ENCODE measurements at places on chromosomes 2 and 18.

GRCh38 chr2:72278046-72278445 lies 130.4 kb upstream of the CYP26B1 start:
- no peak for DNase-seq

- no peak for DNase-seq
These were observed 40.5 kb downstream of the MYO7B start for GRCh38 chr2:127575941-127576432.

- DNase-seq: no peak
These were observed 491.0 kb downstream of the CDH2 start for GRCh38 chr18:27685807-27686412.

GRCh38 chr2:160657196-160657595 lies 163.6 kb upstream of the RBMS1 start:
- no peak for DNase-seq

- DNase-seq: no peak
These were observed 54.9 kb downstream of the ANTXR1 start for GRCh38 chr2:69067866-69068265.

- no peak for DNase-seq
These were observed 126.4 kb downstream of the TXNL1 start for GRCh38 chr18:56511996-56512395.

DNA sequence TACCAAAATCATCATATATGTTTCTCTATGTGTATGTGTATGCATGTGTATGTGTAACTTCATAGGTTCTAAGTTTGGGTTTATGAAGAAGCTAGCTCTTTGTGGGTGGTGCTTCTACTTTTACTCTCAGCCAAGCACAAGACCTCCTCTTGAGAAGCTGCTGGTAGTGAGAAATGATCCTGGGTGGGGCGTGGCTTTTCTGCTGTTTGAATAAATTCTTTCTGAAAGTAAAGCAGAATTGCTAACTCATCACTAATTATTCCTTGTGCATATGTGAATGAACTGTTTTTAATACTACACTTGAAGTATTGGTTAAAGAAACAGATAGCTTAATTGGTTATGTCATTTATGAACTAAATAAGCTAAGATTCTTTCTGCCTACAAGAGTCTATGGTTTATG lies 7.6 kb upstream of the GAREM1 start:
- DNase-seq: no peak

DNA sequence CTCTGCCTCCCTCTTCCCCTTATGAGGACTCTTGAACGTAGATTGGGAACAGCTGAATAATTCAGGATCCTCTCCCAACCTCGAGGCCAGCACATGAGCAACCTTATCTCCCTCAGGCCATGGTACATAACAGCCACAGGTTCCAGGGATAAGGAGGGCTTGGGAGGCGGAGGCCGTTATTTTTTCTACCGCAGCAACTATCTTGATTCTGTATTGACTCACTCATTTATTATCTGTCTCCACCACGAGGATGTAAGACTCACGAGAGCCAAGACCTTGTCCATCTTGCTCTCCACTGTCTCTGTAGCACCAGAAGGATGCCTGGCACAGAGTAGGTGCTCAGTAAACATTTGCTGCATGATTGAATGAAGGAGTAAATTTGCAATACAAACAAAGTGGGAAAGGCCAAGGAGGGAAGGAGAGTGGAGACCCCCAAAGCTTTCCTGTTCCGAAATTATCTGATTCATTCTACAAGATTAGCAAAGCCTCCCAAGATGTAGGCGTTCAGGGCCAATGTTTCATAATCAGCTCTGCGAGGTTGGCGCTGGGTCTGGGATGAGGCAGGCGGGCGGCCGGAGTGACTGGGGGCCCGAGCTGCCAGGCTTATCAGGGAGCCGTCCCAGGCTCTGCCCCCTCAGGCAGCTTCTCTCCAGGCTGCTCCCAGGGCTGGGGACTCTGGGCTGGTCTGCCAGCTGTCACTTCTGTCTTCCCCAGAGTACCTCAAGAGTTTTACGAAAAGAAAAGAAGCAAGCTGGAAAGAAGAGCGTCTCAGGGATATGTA lies 31.6 kb downstream of the INPP5D start:
- no peak for DNase-seq

GRCh38 chr2:172072303-172072702 lies 13.0 kb upstream of the DLX1 start:
- no peak for DNase-seq

GRCh38 chr2:202122980-202123720 lies 50.1 kb downstream of the KIAA2012 start:
- DNase-seq: no peak

- DNase-seq: no peak
These were observed 55.1 kb downstream of the CFAP221 start for GRCh38 chr2:119599384-119599783.

GRCh38 chr2:217074576-217075255 lies 214.9 kb upstream of the TNP1 start:
- DNase-seq: no peak

DNA sequence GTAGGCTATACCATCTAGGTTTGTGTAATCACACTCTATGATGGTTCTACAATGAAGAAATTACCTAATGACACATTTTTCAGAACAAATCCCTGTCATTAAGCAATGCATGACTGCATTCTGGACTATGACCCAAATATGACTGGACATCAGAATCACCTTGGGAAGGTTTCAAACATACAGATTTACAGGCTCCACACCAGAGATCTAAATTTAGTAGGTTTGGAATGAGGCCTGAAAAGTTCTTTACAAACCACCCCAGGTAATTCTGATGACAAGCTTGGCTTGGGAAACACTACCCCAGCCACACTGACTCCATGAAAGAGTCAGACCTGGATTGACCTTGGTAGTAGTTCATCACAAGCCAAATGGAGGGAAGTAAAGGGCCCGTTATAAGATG lies 52.2 kb upstream of the NFE2L2 start:
- no peak for DNase-seq

- no peak for DNase-seq
These were observed 58.4 kb downstream of the SPIRE1 start for GRCh38 chr18:12599543-12599942.

DNA sequence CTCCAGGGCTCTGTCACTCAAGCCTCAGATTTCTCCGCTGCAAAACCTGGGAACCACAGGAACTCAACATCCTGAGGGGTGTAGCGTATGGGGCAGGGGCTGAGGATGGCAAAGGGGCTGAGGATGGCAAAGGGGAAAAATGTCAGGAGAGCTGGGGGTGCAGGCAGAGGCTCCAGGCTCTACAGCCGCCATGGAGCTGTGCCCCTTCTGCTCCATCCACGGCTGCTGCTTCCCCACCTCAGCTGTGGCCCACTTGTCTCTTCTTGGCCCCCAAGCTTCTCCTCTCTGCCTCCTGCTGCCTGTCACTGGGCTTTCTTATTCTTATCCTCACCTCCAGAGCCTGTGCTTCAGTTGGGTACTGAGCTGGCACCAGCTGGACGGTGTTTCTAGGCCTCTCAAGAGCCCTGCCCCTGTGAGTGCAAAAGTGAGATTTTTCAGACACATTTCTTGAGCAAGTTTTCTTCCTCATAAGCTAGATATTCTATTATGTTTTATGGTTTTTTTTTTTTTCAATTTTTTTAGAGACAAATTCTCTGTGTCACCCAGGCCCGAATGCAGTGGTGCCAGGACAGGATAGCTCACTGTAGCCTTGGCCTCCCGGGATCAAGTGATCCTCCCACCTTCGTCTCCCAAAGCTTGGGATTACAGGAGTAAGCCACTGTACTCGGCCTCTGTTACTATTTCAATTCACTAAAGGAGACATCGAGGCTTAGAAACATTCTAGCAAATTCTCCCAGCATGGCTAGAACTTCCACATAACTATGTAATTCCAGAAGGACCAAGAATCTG lies 49.0 kb downstream of the MARCO start:
- DNase-seq: peak; percentile 6

GRCh38 chr2:221050020-221050795 lies 521.9 kb downstream of the EPHA4 start:
- DNase-seq: no peak

GRCh38 chr2:209592106-209592505 lies 168.3 kb downstream of the MAP2 start:
- DNase-seq: no peak

- no peak for DNase-seq
These were observed 467.1 kb downstream of the SUCLG1 start for GRCh38 chr2:83991992-83992391.

- DNase-seq: no peak
These were observed 1037.2 kb upstream of the ACVR2A start for GRCh38 chr2:146807568-146808168.

DNA sequence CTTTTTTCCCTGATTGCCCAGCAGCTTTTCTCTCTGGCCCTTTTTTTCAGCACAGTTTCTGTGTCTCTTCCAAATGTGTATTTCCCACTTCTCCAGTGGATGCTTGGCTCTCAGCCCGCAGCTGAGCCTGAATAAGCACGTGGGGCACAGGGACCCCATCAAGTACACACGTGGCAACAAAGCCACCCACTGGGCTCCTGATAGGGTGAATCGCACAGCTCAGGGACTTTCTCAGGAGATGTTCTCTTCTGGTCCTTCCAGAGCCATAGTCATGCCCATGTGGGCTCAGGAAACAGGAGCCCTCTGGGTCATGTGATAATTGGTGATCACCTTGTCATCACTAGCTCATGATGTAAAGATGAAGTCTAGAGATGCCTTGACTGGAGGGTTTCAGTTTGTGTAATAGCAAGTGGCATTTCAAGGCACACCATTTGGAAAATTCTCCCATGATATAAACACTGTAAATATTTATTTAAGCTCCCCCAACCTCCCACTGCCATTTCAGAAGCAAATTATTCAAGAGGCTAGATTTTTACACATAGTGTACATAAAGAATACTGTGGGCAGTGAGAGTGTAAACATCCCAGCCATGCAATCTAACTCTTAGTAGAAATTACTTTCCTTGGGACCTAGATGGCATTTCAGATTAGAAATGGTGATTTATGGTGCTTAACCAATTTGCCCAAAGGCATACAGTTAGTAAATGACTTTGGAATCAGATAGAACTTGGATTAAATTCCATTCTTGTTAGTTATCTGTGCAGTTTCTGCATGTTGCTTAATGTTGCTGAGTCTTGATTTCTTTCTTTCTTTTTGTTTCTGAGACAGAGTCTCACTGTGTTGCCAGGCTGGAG lies 597.5 kb downstream of the SLC4A3 start:
- DNase-seq: no peak

GRCh38 chr2:9137379-9138150 lies 69.0 kb upstream of the ASAP2 start:
- peak; percentile 31 for DNase-seq

GRCh38 chr2:109346601-109347228 lies 217.7 kb downstream of the SH3RF3 start:
- no peak for DNase-seq

- DNase-seq: no peak
These were observed 233.8 kb downstream of the ANKRD36B start for GRCh38 chr2:97355887-97356286.

DNA sequence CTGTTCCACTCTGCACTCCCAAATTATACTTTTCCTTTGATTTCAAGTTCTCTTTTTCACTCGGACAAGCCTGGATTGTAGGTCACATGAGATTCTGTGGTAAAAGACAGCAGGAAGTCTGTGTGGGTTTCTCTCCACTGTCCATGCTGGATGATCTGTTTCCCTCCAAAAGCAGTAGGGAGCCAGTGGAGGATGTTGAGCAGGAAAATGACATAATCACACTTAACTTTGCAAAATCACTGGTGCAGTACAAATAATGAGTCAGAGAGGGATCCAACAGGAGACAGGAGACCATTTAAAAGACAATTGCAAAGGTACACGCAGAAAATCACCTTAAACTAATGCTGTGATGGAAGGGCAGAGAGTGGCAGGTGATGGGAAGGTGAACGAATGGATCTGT lies 301.3 kb downstream of the ZNF407 start:
- DNase-seq: no peak

All from colonic mucosa (tissue), 4 donors.